ENCODE measurements at places on chromosomes 16 and 17.

- peak; percentile 50 for DNase-seq
Measured at GRCh38 chr16:1075546-1075945, 3.0 kb downstream of the SSTR5 start.

- no peak for DNase-seq
Measured at GRCh38 chr17:45719335-45720071, 64.6 kb upstream of the CRHR1 start.

DNA sequence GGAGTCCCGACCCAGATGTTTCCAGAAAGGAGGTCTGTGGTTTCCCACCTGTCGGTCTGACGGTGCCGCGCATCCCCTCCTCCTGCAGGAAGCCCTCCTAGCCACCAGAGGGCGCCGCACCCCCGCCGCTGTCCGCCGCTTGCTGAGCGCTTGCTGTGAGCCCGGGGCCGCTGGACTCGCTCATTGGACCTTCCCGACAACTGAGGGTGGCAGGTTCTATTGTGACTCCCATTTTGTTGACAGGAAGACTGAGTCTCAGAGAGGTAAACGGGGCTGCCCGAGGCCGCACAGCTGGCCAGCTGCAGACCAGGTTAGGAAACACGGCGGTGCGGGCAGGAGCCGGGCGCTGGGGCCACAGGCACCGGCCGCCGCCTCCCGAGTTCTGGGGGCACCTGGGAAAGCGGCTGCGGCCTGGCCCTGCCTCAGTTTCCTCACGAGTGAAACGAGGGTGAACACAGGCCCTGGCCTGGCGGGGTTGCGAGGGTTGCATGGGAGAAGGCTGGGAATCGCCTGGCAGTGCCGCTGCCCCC is 191.1 kb upstream of the CIBAR2 start:
- DNase-seq = no peak

DNA sequence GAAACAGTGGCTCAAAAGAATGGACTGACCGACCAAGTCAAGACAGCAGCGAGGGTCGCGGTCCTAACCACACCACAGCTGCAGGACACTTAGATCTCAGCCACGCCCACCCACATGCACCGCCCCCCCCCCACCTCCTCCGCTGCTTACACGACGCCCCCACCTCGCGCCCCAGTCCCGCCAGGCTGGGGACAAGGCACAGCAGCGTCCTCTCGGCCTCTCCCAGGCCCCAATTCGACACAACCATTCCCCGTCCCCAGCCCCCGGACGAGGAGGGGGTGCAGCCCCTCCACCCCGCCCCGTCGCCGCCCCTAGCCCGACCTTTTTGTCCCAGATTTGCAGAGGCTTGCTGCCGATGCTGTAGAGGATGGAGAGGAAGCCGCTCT is 477 bp downstream of the CFAP20 start:
- no peak for DNase-seq

DNA sequence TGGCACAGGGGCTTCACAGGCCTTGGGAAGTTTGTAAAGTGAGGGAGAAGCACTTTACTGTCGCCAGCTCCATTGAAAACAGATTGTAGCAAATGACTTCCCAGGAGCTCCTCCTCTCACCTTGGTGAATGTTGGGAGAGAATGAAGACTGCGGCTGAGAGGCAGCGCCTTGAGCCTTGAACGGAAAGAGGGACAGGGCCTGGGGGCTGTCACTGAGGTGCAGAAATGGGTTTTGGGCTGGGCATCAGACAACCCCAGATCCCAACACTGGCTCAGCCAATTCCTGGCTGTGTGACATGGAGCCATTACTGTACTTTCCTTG is 603 bp upstream of the MRTFB start:
- no peak for DNase-seq

DNA sequence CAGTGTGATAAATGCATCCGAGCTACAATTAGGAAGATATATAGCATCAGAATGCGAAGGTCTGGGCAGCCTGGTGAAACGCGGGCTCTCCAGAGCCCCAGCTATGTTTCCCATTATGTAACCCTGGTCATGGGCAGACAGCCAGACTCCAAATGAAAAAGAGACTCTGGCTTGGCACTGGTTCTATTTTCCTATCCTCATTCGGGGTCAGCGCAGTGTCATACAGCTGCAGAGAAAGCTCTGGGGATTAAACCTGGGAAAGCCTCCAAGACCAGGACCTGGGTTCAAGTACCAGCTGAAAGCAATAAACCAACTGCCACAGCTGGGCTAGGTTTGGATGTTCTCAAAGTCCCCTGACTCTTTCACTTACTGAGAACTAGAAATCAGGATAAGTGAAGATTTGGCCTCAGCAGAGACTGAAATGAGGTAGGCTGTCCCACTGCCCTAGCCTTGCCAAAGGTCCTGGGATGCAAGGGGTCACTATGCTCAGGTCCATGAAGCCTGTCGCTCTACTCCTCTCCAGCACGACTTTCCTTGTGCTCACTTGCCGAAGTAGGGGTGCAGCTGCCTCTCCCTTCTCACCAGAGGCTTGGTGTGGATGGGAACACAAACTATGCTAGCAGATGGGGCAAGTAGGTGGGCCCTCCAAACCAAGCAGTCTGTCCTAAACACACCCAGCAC is 123.8 kb downstream of the SMG6 start:
- peak; percentile 67 for DNase-seq

GRCh38 chr16:87729266-87729954 is 36.4 kb downstream of the KLHDC4 start:
- no peak for DNase-seq

- DNase-seq = no peak
Measured at GRCh38 chr17:10316801-10317542, 55.8 kb downstream of the MYH13 start.

GRCh38 chr16:21652453-21652852 is at the start of gene IGSF6:
IGSF6 (minus strand) TSS chr16:21652608; CDS start chr16:21652598, 10 bp downstream.
- DNase-seq = no peak

GRCh38 chr16:67317853-67318252 is 8.7 kb downstream of the KCTD19 start:
- DNase-seq = no peak

DNA sequence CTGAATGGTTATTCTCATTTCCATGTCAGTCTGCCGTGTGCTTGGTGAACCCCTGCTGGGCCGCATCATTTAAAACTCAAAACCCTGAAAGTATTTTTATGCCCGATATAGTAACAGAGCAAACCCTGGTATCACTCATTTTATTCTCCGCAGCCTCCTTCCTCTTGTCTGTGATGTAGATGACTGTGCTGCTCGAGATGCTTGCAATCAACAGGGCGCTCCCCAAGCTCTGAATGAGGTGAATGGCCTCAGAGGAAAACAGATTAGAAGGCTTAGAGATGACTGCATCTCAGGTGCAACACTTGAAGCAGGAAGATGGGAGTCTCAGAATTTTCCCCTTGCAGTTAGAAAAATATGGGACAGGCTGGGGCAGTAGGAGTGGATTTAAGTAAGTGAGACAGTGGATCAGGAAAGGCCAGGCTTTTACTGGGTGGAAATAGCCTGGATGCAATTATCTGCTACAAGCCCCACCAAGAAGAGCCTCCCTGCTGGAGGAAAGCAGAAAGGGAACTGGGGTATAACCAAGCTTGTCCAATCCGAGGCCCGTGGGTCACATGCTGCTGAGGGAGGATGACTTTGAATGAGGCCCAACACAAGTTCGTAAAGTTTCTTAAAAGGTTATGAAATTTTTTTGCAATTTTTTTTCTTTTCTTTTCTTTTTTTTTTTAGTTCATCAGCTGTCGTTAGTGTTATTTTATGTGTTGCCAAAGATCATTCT is 166.9 kb downstream of the CDH13 start:
- no peak for DNase-seq

All from DMS153 (cell line).